ENCODE measurements at places on chromosomes 11 and 22.
A peak's percentile ranks its signal among the peaks of the same experiment; 100 is the strongest.

DNA sequence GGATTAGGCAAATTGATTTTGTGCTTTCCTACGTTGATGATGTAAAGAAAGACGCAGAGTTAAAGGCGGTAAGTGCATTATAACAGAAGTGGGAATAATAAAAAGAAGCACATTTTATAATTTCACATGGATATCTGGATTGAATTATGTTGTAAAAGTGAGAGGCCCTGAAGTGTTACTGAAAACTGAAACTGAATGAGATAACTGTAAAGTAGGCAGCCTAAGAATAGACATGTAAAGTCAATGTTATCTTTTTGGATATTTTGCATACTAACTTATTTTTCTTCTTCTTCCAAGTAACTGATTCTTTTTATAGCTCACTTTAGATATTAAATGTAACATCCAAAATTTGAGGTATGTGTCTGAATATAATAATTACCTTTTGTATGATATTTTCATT is 28.3 kb downstream of the ANO5 start:
- no peak for DNase-seq

DNA sequence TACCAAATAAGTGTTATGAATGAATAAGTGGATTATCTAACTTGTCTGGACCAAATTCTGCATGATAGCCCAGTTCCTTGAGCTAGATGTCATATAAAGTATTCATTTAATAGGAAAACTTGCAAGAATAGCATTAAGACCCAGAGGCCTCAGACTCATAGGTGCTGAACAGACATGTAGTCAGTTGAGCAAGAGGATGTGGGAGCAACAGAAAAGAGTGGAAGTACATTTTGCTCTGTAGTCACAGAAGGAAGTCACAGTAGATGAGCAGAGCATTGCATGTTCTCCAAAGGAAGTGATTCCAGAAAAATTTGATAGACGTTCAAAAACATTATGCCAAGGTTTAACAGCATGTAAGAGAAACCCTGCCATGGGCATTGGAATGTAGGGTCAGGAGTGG is 9.5 kb downstream of the HOATZ start:
- DNase-seq: no peak

- DNase-seq: no peak
These were observed 30.5 kb downstream of the CTNND1 start for GRCh38 chr11:57792060-57792541.

DNA sequence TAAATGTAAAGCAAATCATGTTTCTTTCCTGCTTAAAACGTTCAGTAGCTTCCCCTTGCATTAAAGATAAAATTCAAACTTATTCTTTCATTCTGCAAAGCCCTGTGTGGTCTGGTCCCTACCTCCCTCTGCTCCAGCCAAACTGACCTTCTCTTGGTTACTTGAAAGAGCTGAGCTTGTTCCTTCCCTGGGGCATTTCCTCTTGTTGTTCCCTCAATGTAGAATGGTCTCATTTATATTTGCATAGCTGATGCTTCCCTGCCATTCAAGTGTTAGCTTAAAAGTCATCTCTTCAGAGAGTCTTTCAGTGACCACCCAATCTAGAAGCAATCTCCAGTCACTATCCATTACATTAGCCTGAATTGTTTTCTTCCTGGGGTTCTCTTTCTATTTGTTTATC is 1618.5 kb upstream of the TENM4 start:
- DNase-seq: no peak

GRCh38 chr11:58334708-58335107 is 24.2 kb downstream of the OR5B17 start:
- DNase-seq: no peak

GRCh38 chr22:27474711-27475547 is 326.6 kb downstream of the MN1 start:
- no peak for DNase-seq

- no peak for DNase-seq
These were observed 20.3 kb upstream of the CYP2D6 start for GRCh38 chr22:42150727-42151590.

DNA sequence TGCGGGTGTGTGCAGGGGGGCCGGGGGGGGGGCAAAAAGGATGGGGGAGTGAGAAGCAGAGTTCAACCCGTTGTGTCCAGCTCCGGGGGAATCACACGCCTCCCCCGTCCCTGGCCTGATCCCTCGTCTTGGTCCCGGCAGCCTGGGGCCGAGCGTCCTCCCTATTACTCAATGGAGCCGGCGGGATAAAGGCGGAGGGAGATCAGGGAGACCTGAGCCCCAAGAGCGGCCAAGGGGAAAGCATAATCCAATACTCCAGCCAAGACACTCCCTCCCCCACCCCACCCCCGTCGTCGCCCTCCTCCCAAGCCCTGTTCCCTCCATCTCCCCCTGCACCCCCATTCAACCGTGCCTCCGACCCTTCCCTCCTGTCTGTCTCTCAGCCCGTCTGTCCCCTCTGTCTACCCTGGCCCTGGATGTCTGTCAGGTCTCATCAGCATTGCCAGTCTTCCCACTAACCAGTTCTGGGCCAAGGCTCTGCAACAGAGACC is 2.6 kb downstream of the PHOX2A start:
- DNase-seq: no peak

DNA sequence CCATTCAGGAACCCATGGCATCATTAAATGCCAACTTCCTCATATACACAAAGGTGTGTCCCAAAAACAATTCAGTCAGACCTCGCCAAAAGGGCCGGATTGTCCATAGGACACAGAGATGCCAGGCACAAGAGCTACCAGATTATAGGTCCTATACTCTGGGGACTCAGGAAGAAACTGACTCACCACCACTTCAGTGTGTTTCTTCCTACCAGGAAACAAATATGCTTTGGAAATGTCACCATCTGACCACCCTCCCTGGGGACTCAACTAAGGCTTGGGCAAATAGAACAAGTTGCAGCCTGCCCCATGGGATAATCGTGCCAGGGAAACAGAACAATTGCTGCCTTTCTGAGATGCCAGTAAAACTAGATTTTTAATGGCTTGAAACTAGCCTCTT is 11.7 kb downstream of the POU2AF3 start:
- peak; percentile 88 for DNase-seq

GRCh38 chr11:64878223-64878493 is 263 bp downstream of the EHD1 start:
- no peak for DNase-seq

GRCh38 chr11:64385945-64386704 is 27.2 kb downstream of the RPS6KA4 start:
- no peak for DNase-seq

DNA sequence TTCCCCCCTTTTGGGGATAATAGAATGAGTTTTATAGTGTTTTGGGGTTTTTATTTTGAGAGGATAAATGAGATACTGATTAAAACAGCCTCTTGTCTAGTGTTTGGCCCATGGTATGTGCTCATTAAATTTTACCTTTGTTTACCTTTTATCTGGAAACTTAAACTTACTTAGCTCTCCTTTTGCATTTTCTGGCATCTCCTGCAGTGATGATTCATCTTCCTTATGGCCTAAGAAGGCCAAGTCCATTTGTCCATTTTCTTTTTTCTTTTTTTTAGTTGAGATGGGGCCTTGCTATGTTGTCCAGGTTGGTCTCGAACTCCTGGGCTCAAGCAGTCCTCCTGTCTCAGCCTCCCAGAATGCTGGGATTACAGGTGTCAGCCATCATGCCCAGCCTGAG is 156.3 kb downstream of the COMMD9 start:
- no peak for DNase-seq

DNA sequence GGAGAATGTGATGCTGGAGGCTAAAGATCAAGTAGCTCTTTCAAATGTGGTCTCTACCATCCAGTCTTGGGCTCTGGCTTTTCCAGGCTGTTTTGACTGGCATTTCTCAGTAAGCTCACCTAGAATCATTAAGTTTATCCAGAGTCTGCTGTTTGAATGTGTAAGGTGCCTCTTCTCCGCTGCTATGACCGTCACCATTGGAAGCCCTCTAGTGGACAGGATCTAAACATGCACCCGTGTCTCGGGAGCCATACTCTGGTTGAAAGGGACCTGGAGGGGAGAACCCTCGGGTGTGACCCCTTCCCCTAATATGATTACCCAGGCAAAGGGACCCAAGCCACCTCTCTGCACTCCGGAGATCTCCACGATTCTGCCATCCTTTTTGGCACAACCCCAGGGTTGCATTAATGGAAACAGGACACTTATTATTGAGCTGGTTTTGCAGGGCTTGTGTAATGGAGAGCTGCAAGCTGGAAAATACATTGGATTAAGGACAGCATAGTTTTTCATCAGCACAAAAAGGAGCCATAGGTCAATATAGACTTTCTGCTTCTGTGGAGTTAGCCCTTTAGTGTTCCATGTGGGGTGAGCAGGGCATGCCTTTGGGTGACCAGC is 191.0 kb upstream of the LARGE1 start:
- DNase-seq: no peak

GRCh38 chr11:82906236-82906635 is 4.7 kb downstream of the DDIAS start:
- peak; percentile 51 for DNase-seq

- DNase-seq: no peak
These were observed 37.0 kb upstream of the PAK1 start for GRCh38 chr11:77510851-77511250.

- peak; percentile 37 for DNase-seq
These were observed 106.4 kb upstream of the SESN3 start for GRCh38 chr11:95337175-95337957.

- no peak for DNase-seq
These were observed 17.2 kb downstream of the CREB3L1 start for GRCh38 chr11:46294365-46295309.

DNA sequence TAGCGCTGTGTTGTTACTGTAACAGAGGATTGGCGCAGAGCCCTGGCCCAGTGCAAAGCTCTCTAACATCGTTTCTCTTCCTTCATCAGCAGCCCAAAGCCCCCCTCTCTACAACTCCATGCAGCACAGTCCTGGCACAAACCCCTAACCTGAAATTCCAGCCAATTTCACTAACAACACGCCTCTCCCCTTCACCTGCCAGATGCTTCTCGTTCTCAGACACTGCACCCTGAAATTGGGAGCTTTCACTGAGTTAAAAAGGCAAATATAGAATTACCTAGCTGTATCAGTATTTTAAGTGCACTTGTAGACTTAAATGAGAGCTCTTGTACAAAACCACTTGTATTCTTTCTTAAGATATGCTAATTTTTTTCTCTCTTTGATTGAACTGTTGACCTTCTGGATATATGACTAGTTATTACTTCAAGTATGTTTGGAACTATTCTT is 16.3 kb downstream of the GRAP2 start:
- no peak for DNase-seq

- DNase-seq: no peak
These were observed 20.9 kb downstream of the TSSC4 start for GRCh38 chr11:2421226-2421994.

DNA sequence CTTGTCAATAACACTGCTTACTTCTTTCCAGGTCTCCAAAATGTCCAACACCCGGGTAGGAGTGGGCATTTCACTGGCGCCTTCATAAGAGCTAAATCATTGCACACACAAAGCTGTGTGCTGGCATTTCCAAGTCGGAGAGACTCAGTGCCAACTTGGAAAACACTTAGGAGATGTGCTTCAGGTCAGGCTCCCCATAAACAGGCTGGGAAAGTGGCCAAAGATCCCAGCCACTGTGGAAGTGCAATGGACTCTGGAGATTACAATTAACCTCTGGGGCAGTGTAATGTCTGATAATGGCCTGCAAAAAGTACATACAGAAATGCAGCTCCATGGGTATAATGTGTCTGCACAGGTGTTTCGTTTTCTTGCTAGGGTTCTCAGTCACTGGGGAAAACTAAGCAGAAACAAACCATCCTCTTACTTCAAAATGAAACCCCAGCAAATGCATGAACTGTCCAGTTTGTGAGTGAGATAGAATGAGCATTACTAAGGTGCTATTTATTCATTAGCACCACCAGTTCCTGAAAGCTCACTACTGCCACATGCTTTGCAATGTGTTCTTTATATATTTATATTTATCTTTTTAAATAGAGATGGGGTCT is 79.0 kb downstream of the ABTB2 start:
- no peak for DNase-seq

- DNase-seq: peak; percentile 65
These were observed 6.8 kb downstream of the NAA40 start for GRCh38 chr11:63945477-63946163.

DNA sequence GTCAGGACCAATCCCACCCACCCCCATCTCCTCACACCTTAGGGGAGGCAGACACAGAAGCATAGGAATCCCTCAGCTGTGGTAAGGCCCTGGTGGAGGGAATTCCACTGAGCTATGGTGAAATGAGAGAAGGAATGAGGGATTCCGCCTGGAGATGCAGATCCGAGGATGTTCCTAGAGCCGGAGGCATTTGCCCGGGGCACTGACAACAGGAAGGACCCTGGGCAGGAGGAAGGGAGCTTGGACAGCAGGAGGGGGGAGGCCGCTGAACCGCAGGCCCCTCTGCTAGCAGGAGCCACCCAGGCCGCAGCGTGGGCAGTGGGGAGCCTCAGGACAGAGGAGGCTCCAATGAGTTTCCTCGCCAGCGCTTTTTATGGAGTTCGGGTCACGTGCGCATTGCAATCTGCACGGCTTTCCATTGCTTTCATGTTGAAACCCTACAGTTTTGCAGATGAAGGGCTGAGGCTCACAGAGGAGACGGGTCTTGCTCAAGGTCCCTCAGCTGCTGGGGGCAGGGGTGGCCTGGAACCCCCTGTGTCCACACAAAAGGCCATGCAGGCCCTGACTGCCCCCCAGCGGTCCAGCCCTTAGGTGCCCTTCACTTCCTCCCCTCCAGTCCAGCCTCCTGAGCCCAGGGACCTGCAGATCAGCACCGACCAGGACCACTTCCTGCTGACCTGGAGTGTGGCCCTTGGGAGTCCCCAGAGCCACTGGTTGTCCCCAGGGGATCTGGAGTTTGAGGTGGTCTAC is 15.5 kb downstream of the CSF2RB start:
- no peak for DNase-seq

- DNase-seq: no peak
These were observed 98.2 kb upstream of the DBX1 start for GRCh38 chr11:20258376-20258895.

DNA sequence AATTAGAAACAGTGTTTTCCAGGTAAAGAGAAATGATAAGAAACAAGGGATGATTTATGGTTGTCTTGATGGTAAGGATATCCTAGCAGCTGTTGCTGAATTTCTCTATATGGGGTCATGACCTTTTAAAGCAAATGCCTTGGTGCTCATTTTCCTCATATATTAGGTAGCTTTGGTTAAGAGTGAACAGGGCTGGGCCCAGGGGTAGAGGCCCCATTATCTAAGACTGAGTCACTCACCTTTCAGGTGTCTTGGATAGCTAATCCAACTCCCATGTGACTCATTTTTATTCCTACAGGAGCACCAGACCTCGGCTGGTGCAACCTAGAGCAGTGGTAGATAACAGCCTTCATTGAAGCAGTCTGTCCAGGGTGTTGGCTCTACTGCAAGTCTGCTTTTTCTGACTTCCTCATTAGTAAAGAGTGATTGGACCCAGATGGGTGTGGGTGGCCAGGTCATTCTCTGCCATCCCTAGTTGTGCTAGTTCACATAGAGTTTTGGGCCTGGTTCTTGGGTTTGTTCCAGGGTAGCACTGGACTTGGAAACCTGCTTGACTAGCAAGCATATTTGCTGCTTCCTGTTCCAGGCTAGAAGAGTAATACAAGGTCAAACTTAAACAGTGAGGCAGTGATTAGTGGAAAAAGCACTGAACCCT is 37.4 kb downstream of the CTNND1 start:
- DNase-seq: no peak

GRCh38 chr11:30344085-30344484 is 21.2 kb downstream of the ARL14EP start:
- no peak for DNase-seq

GRCh38 chr11:100735949-100736675 is 49.0 kb downstream of the ARHGAP42 start:
- DNase-seq: no peak
